ENCODE measurements at places on chromosomes 12 and 14.

DNA sequence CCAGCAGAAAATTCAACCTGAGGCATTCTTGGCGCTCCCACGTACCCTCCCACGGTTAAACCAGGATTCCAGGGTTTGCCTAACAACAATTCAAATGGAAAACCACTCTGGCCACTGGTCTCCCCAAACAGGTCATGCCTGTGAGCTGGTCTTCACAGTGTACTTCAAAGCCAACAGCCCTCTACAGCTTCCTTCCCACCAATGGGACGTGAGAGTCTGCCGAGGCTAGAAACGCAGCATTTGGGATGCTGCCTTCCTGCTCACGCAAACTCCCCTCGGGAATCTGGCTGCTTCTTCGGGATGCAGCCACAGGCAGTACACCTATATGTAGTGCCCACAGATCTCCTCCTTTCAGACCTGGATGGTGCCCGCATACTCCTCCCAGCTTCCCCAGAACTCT lies 149.1 kb downstream of the KLHL28 start:
- no peak for DNase-seq

GRCh38 chr14:88369496-88369895 lies 16.0 kb upstream of the SPATA7 start:
- no peak for DNase-seq

GRCh38 chr12:111715279-111715678 lies 29.4 kb downstream of the ACAD10 start:
- DNase-seq = no peak

- DNase-seq = no peak
Measured at GRCh38 chr12:19375888-19376287, 63.4 kb upstream of the AEBP2 start.

DNA sequence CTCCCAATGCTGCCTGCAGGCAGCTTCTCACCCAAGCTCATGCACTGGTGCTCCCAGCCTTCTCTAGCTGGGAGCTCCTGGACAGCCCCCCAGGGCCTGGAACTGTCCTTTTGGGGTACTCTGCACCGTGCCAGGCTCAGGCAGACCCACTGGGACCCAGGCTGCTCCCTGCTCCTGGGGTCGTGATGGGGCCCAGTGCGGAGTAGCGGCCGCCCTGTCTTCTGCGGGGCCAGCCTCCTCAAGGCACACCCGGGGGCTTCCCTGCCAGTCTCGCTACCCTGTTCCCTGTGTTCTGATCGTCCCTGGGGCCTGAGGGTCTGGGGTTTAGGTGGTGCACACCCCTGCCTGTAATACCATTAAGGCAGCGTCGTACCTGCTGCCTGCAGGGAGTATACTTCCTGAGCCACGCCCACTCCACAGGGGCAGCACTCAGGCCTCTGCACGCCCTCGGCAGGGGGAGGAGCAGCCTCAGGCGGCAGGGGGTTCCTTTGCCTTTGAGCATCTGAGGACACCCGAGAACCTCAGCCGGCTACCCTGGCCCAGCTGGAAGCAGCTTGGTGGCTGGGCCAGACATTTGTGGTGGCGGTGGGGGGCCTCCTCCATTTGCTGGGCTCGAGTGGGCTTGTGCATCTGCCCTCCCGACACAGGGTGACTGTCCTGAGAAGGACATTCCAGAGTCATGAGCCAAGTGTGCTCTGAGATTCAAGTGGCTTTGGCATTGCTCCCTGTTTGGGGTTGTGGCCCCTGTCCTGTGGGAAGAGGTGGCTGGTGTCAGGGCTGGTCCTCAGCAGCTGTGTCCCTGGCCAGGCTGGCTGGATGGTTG lies 9.2 kb upstream of the CRIP2 start:
- DNase-seq = no peak

DNA sequence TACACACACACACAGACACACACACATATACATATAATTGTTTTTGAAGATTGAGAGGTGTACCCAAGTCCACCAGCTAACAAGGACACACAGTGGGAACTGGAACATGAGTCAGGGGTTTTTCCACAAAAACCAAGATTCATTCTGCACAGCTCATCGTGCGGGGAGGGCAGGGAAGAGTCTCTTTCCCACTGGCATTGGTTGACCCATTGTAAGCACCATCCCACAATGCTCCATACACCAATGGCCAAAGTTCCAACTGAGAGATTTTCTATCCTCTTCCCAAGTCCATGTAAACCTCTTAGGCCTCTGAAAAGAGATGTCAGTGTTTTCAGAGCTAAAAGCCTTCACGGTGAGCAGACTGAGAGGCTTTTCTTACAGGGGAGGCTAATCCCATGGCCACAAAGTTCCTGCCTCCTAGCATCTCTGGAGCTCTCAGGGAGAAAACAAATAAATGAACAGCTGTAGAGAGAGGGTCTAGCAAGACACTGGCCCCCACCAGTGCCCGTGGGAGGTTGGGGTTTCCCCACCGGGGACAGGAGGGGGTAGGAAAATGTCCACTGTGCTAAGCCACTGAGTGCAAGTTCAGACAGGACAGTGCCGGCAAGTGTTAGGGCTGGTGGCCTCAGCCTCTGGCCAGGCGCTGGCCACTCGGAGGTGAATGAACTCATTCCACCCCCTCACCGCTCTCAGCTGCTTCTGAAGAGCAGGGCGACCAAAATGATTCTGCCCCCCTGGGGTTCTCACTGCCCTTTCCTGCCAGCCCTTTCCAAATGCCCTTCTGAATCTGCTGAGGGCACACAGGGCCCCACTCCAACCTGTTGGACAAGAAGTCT lies 21.5 kb upstream of the TC2N start:
- no peak for DNase-seq

GRCh38 chr12:76007640-76008039 lies 23.9 kb downstream of the PHLDA1 start:
- DNase-seq = no peak

DNA sequence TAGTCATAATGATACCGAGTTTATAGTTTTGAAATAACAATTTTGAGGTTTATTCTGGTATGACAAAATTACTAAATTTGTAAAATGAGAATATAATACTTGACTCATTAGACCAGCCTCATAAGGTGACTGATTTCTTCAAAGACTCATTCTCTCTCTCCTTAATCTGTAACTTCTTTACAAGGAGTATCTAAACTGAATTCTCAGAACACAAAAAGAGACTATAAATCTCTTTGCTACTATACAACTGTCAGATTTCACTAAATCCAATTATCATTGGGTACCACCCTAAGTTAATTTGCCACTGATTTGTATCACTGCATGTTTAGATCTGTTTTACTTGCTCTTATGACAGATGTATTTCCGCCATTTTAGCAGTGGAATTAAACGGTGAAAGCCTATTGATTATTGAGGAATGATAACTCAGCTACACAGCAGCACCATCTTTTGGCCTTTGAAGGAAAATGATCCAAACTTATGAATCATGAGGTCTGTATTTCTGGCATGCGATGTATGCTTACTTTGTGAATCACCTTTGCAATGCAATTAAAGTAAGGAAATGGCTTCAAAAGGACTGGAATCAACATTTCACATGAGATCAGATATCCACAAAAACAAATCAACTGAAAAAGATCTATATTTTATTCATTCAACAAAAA lies 161.2 kb downstream of the RERGL start:
- no peak for DNase-seq
